BE2C (cell line): ENCODE measurements at places on chromosomes 1 and 21.

DNA sequence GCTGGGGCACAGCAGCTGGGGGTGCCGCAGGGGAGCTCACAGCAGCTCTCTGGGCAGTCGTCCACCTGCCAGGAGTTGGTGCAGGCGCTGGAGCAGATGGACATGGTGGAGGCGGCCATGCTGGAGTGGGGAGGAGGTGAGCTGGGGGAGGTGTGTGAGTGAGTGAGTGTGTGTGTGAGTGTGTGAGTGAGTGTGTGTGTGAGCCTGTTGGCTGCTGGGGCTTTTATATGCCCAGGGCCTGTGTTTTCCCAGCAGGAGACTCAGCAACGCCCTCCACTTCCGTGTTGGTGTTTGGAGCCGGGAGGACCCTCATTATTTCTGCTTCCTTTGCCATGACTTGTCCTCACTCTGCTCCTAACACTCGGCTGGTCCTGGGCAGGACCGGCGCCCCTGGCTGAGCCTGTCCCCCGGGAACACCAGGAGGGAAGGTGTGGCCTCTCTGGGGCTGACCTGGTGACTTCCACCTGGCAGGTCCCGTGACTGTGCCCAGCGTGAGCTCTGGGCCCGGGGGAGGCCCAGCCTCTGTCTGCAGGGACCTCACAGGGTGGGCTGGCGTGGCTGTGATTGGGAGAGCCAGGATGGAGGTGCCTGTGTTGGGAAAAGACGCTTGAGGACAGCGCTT lies at the start of gene KRTAP10-2:
TSS of gene KRTAP10-2 (minus strand) at position 166 of the 622 bp plus-strand sequence. CDS start at position 119, 47 bp downstream.
- DNase-seq, result no peak

DNA sequence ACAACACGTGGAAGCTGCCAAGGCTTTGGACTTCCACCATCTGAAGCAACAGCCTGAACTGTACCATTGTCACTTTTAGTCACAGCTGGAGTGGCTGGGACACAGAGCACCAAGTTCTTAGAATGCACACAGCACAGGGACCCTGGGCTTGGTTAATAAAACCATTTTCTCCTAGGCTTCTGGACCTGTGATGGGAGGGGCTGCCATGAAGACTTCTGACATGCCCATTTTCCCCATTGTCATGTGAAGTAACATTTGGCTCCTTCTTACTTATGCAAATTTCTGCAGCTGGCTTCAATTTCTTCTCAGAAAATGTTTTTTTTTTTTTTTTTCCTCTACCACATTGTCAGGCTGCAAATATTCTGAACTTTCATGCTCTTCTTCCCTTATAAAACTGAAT lies 138.6 kb upstream of the BRINP3 start:
- DNase-seq, result no peak

GRCh38 chr1:2506007-2506860 lies 20.2 kb downstream of the PANK4 start:
- DNase-seq, result no peak

DNA sequence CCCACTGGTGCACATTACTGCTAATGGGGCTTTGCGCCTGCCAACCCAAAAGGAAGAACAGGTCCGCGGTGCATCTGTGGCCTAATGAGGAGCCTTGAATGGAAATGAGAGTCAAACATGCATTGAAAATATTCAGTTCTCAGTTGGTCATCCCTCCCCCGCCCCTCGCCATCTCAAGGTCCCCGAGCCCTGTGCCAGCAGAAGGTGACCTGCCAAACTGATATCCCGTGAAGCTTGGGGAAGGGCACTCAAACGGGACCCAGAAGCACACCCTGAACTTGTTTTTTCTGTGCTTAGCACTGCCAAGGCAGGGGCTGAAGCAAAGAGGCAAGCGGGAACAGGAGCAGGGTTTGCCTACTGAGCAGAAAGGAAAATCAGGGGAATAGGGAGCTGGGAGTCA lies 67.9 kb upstream of the ZNF648 start:
- no peak for DNase-seq

DNA sequence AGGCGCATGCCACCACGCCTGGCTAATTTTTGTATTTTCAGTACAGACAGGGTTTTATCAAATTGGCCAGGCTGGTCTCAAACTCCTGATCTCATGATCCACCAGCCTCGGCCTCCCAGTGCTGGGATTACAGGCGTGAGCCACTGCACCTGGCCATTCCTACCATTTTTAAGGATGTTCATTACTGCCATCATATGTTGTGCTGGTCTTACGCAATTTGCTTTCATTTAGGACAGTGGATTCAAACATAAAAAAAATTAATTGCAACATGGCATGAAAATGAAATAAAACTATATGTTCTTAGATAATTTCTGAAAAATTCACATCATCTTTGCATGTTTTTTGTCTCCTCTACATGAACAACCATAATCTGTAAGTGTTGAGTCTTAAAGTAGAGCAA lies 527.7 kb downstream of the LTN1 start:
- DNase-seq, result no peak

DNA sequence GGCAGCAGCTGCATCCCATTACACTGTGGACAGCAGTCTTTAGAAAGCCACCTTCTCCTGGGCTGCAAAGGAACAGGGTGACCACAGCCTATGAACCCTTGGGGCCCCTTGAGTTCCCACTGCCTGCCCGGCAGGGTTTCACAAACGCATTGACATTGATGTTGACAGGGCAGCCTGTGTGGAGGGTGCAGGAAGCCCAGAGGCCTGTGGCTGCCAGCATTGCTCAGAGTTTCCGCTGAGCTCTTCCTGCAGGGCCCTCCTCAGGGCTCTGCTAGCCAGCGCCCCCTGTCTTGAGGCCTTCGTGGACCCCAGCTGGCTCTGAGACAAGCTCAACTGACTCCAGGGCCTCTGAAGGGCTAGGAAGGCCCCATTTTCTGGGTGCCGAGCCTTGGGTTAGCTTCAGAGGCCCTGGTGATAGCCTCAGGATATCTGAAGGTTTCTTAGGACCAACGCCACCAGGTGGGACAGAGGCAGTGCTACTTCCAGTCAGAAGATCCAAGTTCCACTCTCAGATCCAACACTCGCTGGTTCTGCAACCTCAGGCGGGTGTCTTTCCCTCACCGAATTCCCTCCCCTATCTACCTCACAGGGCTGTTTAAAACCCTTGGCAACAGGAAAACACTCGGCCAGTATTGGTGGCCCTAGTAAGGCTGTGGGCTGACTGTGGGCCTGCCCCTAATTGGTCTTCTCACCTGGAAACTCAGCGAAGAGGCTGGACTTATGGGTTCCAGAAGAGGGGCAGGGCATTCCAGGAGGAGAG lies 27.2 kb upstream of the EPS8L3 start:
- no peak for DNase-seq

DNA sequence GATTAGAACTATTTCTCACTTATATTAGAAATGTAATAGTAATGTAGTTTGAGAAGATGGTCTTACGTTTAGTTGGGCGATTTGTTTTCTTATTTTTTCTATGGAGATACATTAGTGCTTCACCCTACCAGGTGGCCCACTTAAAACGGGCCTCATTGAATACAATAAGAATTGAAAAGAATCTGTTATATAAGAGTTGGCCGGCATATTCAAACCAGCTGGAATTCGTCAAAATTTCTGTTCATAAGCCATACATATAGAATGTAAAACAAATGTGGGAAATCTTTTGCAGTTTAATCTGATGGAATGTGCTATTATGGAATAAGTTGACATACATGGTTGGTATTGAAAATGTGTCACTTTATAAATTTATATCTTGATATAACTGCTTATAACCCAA lies 96.4 kb upstream of the C1orf105 start:
- no peak for DNase-seq

DNA sequence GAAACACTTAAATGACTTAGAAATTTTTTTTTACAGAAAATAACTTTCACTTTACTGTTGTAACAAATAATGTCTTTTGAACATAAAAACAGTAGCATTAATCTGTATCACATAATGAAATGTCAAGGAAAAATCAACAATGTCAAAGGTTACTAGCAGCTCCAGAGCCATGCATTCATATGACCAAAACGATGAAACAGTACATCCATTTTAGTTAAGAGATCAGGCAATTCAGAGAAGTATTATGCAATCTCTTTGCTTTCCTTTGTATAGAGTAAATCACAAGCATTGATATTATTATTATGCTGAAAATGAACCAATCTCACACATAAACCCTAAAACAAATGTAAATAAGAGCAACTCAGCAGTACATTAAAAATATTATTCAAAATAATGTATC lies 748.9 kb downstream of the PLA2G4A start:
- no peak for DNase-seq

DNA sequence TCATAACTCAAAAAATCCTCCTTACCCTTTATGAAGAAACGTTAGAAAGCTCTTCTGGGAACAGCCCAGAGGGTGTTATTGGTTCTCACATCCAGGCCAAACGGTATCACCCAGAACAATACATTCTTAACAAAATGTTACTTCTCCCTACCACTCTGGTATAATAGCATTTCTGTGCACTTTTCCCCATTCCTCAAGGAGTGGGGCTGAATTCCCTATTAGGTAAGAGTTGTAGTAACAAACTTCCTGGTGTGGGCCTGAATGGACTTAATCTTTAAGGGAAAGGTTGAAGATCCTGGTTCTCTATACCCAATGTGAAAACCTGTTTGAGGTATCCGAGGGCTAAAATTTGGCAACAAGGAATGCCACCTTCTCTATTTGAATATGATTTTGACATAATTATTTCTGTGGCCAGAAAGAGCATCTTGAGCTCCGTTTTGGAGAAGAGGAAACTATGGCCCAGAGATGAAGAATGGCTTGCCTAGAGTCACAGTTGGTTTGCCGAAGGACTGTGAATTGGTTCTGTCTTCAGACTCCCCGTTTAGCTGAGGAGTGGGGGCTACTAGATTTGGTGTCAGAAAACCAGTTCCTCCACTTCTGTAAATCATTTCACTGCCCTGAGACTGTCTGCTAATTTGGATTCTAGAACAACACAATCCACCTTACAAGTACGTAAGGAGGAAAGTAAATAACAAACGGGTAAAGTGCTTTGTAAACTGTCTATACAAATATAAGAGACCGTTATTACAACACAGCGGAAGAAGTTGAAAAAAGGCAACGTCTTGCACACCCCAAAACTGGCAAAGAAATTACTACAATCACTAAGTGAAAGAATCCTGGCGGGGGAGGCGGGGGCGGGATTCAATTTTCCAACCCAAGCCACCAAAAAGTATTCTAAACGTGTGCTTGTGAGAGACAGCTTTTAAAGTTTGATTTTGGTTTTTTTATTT lies 2.3 kb downstream of the ANP32E start:
- no peak for DNase-seq

- no peak for DNase-seq
Observed at GRCh38 chr1:39922251-39922688, 20.6 kb upstream of the MYCL start.

DNA sequence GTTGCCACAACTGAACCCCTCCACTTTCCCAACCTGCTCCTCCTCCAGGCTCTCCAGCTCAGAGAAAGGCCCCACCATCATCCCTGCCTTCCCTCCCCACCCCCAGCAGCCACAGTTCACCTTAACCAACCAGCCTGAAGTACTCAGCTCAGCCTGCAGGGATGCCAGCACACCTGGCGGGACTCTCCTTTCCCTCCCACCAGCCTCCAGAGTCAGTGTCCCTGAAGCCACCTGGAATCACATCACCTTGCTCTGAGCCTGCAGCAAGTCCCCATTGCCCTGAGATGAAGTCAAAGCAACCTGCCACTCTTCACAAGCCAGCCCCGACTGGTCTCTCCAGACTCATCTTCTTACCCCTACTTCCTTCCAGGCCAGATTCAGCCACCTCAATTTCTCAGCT lies 26.2 kb upstream of the ZC3H12A start:
- no peak for DNase-seq

DNA sequence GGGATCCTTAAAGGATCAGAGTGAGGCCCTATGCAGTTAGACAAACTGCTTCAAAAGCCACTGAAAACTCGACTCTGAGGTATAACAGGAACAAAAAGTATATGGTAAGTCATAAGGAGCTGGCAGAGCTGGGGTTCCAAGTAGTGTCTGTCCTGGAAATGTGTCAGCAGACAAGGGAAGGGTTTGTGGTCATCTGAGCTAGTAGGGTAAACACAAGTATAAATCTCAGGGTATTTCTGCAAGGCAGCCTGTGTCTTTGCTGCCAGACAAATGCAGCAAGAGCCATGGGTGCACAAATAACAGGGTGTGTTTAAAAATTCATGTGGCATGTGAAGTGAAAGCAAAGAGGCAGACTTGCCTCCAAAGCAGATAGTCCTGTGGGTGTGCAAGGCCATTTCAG lies 759.0 kb upstream of the ADAMTS5 start:
- DNase-seq, result no peak
